ENCODE measurements at places on chromosomes 2 and 18. TPM values are rescaled to one million over a fixed set of nuclear protein-coding genes. Genes with fewer than 3 reads are reported as not detected.

The UXS1 gene
- polyA plus RNA-seq: 20.3 TPM

The RAB31 gene
- polyA plus RNA-seq: 14.0 TPM

The CABYR gene
- polyA plus RNA-seq: 4.2 TPM

The EPB41L5 gene
- polyA plus RNA-seq: 3.9 TPM

The CKAP2L gene
- 0.10 TPM for polyA plus RNA-seq

The LGALSL gene
- polyA plus RNA-seq: 0.40 TPM

The MYOM1 gene
- polyA plus RNA-seq: 1.5 TPM

The MYCN gene
- not detected for polyA plus RNA-seq

The SLC16A14 gene
- polyA plus RNA-seq: 0.26 TPM

The AKAIN1 gene
- not detected for polyA plus RNA-seq

The NAGK gene
- 270 TPM for polyA plus RNA-seq

The SOX11 gene
- 0.01 TPM for polyA plus RNA-seq

The SCG2 gene
- 0.12 TPM for polyA plus RNA-seq

The MTCL1 gene
- polyA plus RNA-seq: 2.7 TPM

The CFLAR gene
- 53.3 TPM for polyA plus RNA-seq

The CRYGC gene
- polyA plus RNA-seq: not detected

All from B cell (primary cell).